Ascending aorta (tissue), 2 donors: ENCODE measurements at places on chromosomes 3 and 15. TPM values are rescaled to one million over a fixed set of nuclear protein-coding genes. Genes with fewer than 3 reads are reported as not detected.

DNA sequence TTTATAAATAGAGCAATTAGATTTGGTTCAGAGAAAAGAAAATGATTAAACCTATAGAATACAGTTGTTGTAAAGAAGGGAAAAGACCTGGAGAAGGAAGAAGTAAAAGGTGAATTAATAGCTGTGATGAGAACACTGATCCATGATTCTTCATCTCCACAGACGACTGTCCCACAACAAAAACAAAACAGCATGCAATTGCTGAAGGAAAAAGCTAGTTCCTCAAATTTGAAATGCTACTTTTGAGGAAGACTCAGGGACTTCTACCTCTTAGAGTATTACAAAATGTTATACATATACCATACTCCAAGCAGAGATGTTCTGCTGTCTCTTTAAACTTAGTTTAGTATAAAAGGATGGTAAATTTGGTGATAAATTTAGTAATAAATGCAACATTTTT lies 21.5 kb downstream of the ALCAM start:
- no peak for DNase-seq
- H3K4me3 ChIP-seq: no peak overlapping the region
- no peaks in the 10 kb centered on the region for H3K36me3 ChIP-seq
- no peaks in the 10 kb centered on the region for H3K27me3 ChIP-seq

- no peaks in the 10 kb centered on the region for H3K36me3 ChIP-seq
- no peak overlapping the region for H3K27ac ChIP-seq
- no peaks in the 10 kb centered on the region for H3K4me1 ChIP-seq
- DNase-seq: no peak
- no peaks in the 10 kb centered on the region for H3K27me3 ChIP-seq
Observed at GRCh38 chr15:28914483-28915023, 28.8 kb downstream of the APBA2 start.

DNA sequence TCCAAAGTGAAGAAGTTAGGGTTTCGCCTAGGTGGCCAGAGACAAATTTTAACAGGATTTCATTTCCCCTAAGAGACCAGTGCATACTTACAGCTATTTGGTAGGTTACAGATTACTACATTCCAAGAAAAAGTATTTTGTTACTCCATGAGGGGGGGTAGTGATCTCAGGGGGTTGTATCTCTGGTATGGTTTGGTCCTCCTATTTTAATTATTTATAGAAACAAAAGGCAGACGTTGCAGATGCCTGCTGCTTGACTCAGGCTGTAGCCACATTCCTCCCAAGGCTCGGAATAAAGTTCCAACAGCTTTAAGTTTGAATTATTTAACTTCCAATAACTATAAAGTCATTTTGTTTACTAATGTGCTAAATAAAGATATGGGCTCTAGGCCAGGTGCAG lies 1.3 kb upstream of the TRIM59 start:
- H3K27ac ChIP-seq: peak overlapping the region; percentile 6
- DNase-seq: no peak
- peaks cover 5% of the 10 kb centered on the region for H3K4me1 ChIP-seq
- H3K27me3 ChIP-seq: no peaks in the 10 kb centered on the region
- H3K36me3 ChIP-seq: no peaks in the 10 kb centered on the region

DNA sequence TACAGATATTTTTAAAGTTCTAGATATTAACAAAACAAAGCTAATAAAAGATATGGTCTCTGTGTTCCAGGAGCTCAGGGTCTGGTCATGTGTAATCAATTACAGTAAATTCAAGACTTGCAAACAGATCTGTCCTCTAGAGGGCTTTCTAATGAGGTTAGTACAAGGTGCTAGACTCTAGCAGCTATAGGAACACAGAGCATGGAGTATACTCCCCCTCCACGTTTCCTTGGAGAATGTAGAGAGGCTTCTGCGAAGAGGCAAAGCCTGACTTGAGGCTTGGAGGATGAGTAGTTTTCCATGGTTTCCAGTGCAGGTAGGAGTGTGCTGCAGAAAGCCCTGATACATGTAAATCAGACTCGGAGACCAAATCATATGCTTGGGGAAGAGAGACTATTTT lies 32.7 kb upstream of the DLG1 start:
- H3K36me3 ChIP-seq: no peaks in the 10 kb centered on the region
- DNase-seq: no peak
- H3K4me3 ChIP-seq: no peak overlapping the region
- H3K27me3 ChIP-seq: no peaks in the 10 kb centered on the region
- H3K4me1 ChIP-seq: no peaks in the 10 kb centered on the region
- no peak overlapping the region for H3K27ac ChIP-seq

DNA sequence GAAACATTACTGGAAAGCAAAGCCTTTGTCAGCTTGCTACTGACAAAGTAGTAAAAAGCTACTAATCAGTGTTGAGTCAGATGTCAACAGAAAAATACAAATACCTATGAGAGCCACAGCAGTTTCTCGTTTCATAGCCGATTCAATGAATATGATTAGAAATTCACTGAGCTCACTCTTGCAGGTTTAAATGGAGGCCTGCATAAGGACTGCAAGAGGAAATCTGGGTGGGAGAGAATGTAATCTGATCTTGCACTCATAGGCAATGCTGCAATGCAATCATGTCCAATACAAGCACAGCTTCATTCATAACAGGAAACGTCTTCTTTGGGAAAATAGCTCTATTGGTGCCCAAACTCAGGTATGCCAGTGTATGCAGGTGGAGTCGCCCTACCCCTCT lies 608.8 kb downstream of the ROBO2 start:
- H3K36me3 ChIP-seq: no peaks in the 10 kb centered on the region
- H3K27ac ChIP-seq: no peak overlapping the region
- no peaks in the 10 kb centered on the region for H3K4me1 ChIP-seq
- DNase-seq: no peak

The MELTF gene
- total RNA-seq: 21.6 TPM

The SNX22 gene
- total RNA-seq: 0.53 TPM

GRCh38 chr3:44870375-44871061 lies 3.9 kb upstream of the TGM4 start:
- H3K4me3 ChIP-seq: no peak overlapping the region
- H3K4me1 ChIP-seq: no peaks in the 10 kb centered on the region
- no peak for DNase-seq
- H3K27ac ChIP-seq: no peak overlapping the region
- no peaks in the 10 kb centered on the region for H3K27me3 ChIP-seq
